Brain pericyte (primary cell): ENCODE measurements at places on chromosomes 4 and X.

DNA sequence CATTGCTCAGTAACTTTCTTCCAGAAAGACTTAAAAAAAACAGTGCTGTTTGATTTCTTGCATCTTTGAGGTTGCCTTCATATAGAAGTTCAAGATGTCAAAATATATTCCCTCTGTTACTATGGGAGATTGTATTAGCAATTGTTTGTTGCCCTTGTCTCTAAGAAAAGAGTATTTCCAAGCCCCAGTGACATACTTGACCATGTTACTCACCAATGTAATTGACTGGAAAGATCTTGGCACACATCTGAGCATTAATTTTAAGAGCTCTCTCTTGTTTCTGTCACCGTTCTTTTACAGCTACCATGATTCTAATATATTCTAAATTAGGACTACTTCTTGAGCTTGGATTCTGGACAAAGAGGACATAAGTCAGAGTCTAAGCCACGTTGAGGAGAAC, 902.7 kb upstream of the EPHA5 start:
- DNase-seq = no peak

GRCh38 chr4:5222951-5223350, 171.7 kb downstream of the STK32B start:
- no peak for DNase-seq

DNA sequence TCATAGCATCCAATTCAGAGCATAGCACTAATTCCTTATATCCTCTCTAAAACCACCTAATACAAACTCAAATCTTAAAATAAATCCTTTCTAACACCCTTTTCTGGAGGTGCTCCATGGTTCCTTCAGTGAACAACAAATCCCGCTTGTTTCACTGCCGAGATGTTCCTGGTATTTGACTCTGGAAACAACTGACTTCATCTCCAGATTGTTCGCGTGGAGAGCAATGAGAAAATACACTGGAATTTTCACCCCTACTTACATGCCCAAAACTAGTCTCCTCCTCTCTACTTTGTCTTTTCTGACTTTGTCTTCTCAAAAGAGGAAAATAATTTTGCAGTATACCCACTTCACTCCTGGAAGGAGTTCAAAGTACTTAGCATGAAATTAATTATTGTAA, 129.0 kb downstream of the PLS3 start:
- no peak for DNase-seq

GRCh38 chrX:64151911-64152310, 53.6 kb downstream of the AMER1 start:
- DNase-seq = no peak

DNA sequence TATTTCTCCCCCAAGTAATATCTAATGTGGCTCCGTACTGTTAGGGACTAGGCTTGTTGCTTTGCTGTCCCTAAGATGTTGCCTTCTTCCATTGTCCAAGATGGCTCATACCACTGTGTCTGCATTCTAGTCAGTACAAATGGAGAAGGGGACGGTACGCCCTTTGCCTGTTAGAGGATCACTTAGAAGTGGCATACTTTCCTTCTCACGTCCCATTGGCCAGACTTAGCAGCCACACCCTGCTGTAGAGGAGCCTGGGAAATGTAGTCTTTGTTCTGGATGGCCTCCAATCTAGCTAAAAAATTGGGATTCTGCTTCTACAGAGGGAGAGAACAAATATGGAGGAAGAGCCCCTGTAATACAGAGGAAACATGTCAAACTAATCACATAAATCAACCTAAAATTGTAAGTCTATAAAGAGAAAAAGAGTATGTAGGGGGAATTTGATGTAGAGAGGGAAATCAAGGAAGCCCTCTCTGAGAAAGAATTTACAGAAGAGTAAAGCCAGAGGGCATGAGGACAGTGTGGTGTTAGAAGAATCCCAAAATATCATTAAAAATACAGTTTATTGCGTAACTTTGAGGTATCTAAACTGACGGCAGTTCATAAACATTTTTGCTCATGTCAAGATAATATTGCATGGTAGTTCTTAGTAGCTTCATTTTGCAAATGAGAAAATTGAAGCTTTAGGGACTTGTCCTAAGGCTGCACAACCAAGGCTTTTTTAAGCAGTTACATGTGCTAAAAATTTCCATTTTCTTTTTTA, 15.1 kb downstream of the PRIMPOL start:
- DNase-seq = no peak

DNA sequence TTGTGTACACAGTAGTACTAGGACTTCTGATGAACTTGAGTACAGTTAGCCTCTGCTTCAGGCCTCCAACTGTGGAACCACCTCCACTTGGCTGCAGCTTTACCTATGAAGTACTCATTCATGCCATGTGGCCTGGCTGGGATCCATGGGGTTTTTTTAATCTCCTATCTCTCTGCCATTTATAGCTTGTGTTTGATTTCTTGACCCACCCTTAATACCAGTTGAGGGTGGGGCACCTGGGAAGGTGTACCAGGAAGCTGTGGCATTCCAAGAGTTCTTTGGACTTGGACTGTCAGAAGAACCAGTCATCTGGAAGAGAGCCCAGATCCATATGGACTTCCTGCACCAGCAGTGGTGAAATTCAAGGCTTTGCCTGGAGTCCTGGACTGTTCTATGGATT, 230.1 kb downstream of the SHROOM3 start:
- no peak for DNase-seq

DNA sequence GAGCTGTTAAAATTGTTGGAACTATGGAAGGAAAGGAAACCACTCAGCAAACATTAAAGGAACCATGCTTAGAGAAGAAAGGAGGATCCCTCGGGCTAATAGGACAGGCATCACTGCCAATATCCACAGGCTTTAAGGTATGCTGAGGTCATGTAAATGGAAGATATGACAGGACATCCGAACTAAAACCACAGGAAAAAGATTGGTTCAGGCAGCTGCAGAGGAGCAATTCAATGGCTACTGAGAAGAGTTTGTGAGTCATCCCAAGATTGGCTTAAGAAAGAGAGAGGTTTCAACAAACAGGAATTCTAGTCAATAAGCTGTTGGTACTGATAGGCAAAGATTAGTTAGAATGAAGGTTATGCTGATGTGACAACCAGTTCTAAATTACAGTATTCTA, 106.4 kb upstream of the FAM241A start:
- DNase-seq = no peak

DNA sequence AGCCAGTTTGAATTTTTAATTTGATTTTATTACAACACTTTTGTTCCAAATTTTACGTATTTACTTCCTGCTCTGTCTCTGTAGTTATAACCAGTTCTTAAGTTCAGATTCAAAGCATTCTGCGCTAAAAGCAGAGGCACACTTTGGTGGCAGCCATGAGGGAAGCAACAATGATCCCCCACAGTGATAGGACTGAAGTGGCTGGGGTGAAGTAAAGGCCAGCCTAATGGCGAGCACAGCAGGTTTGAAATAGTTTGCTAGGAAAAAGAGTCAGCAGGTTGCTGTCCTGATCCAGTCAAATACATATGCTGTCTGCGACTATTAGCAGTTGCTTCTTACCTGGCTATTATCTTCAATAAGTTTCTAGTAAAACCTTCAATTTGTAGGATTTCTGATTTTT, 176.3 kb downstream of the RPA4 start:
- DNase-seq = no peak

GRCh38 chr4:83906561-83906960, 370.7 kb downstream of the GPAT3 start:
- no peak for DNase-seq

DNA sequence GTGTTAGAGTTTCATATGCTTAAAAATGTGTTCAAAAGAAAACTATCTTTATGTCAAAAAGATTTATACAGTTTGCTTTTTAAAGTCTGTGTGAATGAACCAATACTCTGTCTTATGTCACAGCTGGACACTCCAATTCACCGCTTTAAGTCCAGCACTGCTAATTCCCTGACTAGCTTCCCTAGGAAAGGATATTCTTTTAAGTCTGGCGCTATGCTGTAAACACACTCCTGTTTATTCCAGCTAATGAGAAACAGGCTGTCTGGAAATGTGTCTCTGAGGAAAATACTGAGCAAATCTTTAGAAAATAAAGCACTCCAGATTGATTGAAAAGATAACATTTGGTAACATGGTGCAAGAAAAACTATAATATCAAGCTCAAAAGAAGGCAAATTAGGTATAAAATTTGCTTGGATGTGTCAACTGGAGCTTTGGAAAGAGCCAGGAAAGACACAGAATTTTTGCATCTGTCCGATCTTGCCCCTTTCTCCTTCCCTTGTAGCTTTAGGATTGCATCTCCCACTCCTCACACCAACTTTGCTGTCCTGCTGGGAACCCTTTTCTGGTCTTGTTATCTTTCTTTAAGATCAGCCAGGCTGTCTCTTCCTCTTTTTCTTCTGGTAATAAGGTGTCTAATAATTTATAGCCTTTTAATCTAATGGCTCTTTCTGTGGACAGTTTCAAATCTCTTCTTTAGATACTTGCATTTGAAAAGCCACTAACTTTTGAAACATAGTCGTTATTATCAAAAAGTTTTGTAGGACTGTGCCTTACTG, 40.9 kb upstream of the VEGFC start:
- no peak for DNase-seq
